ENCODE measurements at places on chromosomes 4 and X. TPM values are rescaled to one million over a fixed set of nuclear protein-coding genes. Genes with fewer than 3 reads are reported as not detected.

TMPRSS11F gene
- not detected for total RNA-seq

SRPK3 gene
- not detected for total RNA-seq

DGAT2L6 gene
- total RNA-seq: not detected

EOLA1 gene
- total RNA-seq: 12.4 TPM

NPNT gene
- total RNA-seq: 3.1 TPM

INTU gene
- 25.1 TPM for total RNA-seq

PPARGC1A gene
- 0.53 TPM for total RNA-seq

STK32B gene
- 2.9 TPM for total RNA-seq

BTC gene
- 0.20 TPM for total RNA-seq

DLG3 gene
- total RNA-seq: 14.5 TPM

CT45A6 gene
- total RNA-seq: not detected

NXF2 gene
- total RNA-seq: not detected

Measured in astrocyte (in vitro differentiated cells and primary cell).